ENCODE measurements at places on chromosomes 3 and 15.

DNA sequence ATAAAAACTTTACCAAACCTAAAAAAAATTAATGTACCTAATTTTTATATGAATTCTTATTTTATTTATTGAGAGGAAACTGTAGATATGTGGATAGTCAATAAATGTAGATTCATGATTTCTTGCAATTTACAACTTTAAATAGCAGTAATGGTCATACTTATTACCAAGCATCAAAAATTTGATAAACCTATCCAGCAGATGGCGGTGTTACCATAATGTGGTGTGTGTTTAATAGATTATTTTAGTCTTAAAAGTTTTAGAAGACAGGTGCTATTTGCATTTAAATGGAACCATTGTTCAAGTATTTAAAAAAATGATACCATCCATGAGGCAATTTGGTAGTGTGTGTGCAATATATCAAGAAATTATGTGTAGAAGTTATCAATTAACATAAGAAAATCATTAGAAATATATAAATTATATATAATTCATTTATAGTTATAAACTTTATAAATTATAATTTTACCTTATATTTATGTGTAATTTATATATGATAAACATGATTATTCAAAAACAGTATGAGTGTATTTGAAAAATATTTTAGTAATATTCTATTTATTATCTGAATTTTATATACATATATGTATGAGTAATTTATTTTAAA, 176.0 kb upstream of the BCHE start:
- no peak for DNase-seq

DNA sequence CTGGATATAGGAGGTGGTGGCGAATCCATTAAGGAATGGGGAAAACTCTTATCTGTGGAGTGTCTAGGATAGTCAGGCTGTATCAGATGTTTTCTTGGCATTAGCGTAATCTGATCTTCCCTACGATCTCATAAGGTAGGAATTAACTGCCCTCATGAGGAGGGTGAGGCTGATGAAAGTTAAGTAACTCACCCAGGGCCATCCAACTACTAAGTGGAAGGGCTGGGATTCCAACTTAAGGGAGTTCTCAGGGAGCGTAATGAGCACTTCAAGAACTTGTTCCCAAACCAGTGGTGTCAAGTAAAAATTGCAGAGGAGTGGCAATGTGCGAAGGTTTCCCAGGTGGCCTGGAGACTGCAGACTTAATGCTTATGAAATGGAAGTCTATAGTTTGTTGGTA, 55.9 kb upstream of the OSBPL11 start:
- DNase-seq, result no peak

DNA sequence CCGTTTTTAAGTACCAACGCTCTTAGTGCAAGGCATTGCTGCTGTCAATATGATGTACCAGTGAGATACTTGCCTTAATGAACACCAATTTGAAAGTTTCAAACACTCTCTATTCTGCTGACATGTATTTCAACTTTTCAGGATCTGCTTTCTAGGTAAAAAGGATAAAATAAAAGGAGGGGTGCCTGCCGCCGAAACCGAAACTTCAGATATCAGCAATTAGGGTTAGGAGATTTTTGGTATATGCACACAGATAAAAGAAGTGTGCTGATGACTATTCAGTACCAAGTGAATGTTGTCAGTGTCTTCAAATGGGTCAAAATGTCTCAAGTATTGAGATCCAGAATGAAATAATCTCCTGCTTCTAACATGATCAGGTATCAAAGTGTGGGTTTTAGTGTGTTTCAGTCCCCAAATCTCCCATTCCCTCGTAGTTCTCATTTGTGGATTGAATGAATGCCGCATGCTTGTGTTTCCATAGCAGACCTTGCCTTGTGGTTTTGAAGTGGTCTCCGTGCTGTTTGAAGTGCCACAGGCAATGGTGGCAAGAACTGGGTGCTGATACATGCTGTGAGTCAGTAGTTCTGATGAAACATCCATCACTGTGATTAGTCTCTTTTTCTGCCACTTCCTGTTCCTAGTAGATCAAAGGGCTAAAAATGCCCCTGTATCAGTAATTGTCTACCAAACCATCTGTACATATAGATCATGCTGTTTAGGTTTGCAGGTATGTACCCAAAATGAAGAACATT, 22.5 kb downstream of the CHST14 start:
- DNase-seq, result no peak

GRCh38 chr3:149091983-149092382, 5.7 kb upstream of the HLTF start:
- no peak for DNase-seq

- no peak for DNase-seq
Observed at GRCh38 chr15:40070166-40070557, 31.2 kb upstream of the SRP14 start.

DNA sequence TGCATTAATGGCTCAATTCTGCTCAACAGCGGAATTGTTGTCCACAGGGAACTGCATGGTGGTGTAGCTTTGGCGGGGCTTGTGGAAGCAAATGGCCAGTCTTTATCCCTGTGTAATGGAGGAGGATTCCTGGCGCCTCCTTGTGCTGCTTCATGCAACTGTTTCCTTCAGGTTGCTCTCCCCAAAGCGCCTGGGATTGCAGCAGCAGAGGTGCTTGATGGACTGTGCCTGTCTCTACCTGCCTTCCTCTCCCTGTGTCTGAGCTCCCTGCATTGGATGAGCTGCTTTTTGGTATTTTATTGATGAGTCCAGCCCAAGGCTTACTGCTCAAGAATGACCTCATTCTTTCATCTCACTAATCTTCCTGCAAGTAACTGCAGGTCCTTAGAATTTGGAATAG, 72.9 kb upstream of the NDN start:
- DNase-seq, result no peak

DNA sequence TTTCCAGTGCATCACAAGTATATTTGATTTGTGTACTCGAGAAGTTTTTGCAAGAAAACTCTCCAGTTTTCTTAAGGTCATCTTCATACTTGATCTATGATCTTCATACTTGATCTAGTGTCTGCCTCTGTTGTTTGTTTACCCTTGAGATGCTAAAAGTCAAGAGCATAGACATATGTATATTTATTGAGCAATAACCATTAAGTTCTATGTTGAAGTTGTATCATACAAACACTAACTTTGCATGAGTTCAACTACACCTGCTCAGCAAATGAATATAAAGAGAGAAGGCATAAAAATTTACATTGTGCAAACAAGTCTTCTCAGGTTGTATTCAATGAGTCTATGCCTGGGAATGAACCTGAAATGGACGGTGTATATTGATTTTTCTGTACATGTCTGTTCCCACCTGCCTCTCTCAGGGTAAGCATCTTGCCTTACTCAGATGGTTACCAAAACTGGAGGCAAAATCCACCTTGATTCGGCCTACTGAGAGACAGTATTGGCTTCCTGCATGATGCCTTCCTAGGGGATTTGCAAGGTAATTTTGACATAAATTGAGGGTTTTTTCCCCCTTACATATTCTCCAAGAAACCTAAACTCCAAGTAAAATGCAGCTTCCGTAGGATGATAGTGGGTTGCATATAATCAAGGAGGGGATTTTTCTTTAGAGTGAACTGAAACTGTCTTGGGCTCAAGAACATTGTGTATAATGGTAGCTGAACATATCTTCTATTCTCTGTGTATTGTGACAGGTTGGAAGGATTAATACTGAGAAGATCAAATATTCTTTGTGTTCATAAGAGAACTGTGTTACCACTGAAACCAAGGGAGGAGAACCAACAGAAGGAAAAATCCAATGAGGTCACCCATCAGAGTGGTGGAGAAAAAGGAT, 110.4 kb downstream of the FILIP1L start:
- DNase-seq, result no peak

DNA sequence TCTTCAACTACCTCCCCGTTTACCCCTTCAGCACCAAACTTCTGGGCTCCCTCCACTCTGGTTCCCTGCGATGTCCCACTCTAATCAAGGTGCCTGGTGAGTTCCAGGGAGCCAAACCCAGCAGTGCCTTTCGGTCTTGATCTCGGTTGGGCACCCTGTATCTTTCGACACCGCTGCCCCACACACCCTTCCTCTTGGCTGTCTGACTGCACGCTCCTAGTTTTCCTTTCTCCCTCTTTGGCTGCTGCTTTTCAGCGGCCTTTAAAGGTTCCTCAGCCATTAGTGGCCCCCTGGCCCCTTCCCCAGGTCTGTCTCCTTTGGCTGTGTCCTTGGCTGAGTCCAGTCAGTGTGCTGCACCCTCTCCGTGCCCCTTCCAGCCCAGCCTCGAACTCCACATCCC, 784 bp downstream of the TTLL3 start:
- no peak for DNase-seq

DNA sequence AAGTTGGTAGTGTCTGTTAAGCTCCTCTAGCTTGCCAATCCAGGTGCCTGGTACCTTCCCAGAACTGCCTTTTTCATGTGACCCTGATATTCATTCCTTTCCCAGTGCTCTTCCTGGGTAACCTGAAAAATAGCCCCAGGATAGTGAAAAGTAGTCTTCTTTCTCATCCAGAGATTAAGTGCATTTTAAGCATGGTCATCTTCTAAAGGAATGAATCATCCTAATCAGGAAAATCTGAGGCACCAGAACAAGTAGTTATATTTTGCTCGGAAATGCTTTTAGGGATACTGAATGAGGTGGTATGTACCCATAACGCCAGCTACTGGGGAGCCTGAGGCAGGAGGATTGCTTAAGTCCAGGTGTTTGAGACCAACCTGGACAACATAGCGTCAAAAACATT, 23.1 kb upstream of the PDCD6IP start:
- no peak for DNase-seq

DNA sequence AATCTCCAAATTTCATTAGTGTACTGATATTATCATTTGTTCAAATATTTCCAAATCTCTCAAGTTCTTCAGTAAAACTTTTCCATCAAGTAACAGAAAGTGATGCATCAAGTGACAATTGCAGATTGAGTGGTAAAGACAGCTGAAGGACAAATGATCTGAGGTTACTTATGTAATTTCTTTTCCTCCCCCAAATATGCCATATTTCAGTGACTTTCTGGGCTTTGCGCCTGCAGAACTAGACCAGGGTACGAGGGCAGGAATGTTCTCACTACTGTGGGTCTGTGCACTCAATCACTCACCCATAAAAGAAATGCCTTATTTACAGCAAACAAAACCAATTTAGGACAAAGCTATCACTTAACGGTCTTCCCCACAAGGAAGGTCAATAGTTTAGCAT, 4.7 kb downstream of the SUCLG2 start:
- no peak for DNase-seq

DNA sequence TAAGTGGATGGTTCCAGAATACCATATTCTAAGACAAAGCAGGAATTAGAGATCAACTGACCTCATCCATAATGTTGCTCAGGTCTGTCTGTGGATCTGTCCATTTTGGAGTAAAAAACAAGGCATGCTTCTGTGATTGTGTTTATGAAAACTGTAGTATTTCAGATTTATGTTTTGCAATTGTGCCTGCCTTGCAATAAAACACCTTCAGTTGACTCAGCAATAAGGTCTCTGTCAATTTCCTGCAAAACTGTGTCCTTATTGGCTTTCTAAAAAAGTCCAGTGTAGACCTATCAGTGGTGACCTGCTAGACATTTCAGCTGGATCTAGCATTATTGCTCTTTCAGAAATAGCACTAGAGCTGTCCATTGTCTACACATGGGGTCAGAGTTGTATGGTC, 409.5 kb upstream of the AZI2 start:
- no peak for DNase-seq

GRCh38 chr15:57559875-57560274, 31.8 kb upstream of the MYZAP start:
- DNase-seq, result peak; percentile 33

DNA sequence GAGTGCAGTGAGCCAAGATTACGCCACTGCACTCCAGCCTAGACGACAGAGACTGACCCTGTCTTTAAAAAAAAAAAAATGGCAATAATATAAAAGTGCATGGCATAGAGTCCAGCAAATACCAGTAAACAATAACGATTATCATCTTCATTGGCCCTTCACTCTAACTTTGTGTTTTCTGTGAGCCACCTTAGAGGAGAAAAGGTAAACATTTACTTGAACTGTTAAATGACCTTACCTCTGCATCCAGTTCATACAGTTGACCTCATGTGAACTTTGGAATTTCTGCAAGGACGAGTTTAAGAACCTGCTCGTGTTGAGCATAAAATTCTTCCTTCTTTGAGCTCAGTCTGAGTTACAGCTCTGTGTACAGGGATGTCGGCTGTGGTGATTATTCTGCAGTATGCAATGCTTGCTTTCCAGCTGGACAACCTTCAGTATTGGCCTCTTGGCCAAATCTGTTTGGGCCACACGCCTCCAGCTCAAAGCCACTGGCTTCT, 56.6 kb downstream of the RLBP1 start:
- no peak for DNase-seq

- DNase-seq, result peak; percentile 30
Observed at GRCh38 chr3:10783360-10784351, 32.4 kb upstream of the SLC6A11 start.

DNA sequence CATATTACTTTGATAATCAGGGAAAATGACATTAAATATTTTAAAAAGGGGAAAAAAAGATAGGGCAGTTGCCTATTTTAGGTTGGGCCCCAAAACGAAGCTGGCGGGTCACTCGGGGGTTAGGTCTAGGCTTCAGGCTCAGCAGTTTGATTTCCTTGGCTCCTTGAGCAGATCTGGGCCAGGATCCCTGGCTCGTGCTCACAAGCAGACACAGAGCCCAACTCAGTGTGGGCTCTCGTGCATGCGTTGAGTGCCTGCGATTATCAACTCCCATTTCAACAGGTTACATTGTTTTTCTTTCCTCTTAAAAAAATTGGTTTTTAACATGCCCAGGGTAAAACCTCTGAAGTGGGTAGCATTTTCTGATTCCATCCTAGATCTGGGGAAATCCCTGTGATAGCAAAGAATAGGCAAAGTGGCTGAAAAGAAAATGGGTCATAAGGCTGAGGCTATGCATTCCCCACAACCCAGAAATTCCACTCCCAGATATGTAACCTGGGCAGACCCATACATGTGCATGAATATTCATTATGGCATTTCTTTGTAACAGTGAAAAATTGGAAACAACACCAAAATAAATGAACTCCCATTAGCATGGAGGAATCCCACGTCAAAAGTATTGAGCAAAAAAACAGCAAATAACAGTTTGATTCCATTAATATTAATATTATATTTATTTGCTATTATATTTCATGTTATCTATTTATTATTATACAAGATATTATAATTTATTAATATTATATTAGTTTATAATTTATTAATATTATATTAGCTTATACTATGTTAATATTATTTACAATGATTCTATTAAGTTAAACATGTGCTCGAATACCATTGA, 27.8 kb downstream of the FAM43A start:
- no peak for DNase-seq

DNA sequence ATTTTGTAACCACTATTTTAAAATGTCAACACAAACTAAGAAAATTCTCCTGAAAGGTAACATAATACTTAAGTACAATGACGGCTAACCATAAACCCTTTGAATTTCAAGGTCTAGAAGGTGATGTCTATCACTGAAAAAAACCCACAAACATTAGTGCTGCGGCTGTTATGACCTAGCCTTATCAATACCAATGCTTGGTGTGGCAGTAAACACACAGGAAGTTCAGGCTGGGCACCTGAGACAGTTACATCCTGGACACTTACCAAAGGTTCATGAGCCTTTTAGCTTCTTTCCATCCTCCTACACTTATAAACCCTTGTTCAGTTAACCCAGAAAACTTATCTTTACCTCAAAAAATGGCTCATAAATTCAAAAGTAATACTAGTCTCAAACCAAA, 5.8 kb downstream of the HSPBAP1 start:
- DNase-seq, result no peak

Data from T-helper 17 cell (primary cell).